ENCODE measurements at places on chromosomes 3 and 15.

DNA sequence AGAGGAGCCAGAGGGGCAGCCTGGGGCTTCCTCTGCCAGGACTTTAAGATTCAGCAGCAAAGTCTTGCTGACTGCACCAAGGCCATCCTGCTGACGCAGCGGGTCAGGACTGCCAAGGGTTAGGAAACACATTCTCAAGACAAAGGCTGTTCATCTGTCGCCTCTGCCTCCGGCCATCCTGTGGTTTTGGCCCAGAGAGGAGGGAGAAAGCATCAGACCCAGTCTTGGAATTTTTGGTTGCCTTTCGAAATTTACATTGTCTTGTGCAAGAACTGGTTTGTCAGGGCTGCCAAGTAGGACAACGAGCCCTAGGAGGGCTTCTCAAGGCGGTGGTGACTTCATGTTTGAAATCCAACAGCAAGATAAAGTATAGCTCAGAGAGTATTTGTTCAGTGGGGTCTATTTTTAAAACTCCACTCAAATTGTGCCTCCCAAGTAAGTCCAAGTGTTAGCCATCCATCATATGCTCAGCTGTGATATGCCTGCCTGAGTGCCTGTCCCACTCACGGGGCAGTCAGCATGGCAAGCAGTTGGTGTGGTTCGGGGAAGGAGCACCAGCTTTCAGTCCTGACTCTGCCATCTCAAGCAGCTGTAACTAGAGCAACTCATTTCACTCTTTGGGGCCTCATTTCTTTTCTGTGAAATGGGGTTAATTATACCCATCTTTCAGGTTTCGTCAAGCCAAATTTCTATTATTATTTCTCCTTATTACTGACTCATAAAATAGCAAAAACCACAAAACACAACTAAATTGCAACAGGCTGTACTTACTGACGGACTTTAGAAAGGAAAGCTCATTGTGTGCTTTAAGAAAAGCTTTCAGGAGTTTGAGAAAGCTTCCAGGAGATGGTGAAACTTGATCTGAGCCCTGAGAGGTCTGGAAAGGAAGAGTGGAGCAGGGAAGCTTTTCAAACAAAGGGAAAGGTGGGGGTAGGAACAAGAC lies 42.4 kb upstream of the RHO start:
- DNase-seq: no peak

DNA sequence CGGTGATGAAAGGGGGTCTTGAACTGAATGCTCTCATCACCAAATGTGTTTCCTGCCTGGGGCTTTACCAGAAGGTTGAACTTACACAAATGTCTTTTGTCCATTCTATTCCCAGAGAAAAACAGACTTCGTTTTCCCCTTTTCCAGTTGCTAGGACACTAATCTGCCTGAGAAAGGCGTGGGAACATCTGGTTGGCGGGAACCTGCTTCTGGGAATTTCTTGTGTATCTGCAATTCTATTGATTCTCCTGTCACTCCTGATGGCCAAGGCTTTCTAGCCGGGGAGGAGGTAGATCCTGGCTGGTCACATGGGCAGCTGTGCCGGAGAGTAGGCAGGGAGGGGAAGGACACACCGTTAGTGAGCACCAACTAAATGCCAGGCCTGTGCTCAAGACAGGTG lies 31.1 kb upstream of the CCDC174 start:
- DNase-seq: no peak

- DNase-seq: no peak
These were observed 20.5 kb downstream of the SLC35A5 start for GRCh38 chr3:112582244-112582874.

DNA sequence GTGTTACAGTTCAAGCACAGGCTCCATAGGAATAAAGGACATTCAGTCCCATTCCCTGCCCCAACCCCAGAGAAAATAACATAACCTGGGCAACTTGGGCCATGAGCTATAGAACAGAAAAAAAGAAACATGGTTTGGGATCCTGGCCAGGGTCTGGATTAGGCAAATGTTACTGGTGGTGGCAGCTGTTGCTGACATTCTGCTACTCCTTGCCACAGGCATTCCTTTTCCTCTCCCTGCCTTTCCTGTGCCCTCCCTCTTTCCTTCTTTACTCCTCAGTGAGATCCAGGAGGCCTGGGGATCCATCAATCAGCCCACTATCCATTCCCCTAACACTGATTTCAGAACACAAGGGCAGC lies 129.1 kb downstream of the NTRK3 start:
- no peak for DNase-seq

- DNase-seq: no peak
These were observed 14.8 kb downstream of the ARNT2 start for GRCh38 chr15:80418892-80419537.

DNA sequence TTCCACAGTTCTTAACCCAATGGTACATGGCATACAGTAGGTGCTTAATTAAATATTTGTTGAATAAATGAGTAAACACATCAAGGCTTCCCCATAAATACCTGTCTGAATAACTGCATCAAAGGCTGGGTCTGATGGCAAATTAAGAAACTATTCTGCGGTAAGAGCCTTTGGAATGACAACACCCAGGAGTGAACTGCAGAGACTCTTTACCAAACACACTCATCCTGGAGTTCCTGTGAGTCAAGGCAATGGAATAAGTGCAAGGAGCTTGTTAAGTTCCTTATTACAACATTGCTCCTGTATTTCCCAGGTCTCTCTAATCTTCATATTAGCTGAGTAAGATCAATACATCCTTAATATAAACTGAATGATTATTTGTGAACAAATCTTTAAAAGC lies 119.9 kb upstream of the STT3B start:
- DNase-seq: no peak

DNA sequence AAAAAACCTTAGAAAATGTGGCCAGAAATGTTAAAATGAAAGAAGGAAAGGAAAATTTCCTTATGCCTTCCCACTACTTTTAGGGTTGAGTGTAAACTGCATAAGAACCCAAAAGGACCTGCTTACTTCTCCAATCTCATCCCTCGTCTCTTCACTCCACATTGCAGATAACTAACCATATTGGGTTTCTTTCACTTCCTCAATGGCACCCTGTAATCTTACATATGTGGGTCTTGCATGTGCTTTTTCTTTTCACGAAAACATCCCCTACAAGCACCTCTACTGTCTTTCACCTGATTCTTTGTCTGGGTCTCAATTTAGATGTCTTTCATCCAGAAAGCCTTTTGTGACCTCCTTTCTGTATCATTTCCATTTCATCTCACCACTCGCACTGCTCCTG lies 23.1 kb downstream of the EOMES start:
- DNase-seq: no peak

- DNase-seq: no peak
These were observed 138.8 kb upstream of the TNIK start for GRCh38 chr3:171598990-171599389.

- no peak for DNase-seq
These were observed 101.6 kb downstream of the APBA2 start for GRCh38 chr15:28987337-28987736.

GRCh38 chr15:91976966-91977365 lies 123.5 kb downstream of the SLCO3A1 start:
- no peak for DNase-seq

GRCh38 chr3:180175572-180175971 lies 138.8 kb upstream of the PEX5L start:
- DNase-seq: no peak

- DNase-seq: no peak
These were observed 68.2 kb downstream of the POLQ start for GRCh38 chr3:121477589-121477988.
